H9 (cell line): ENCODE measurements at places on chromosomes 5 and 9.

- no peaks in the 10 kb centered on the region for H3K36me3 ChIP-seq
- H3K4me3 ChIP-seq = no peak overlapping the region
- no peaks in the 10 kb centered on the region for H3K4me1 ChIP-seq
- no peaks in the 10 kb centered on the region for H3K27me3 ChIP-seq
- DNase-seq = no peak
- H3K27ac ChIP-seq = no peak overlapping the region
These were observed 731.5 kb upstream of the CDH9 start for GRCh38 chr5:27769748-27770402.

DNA sequence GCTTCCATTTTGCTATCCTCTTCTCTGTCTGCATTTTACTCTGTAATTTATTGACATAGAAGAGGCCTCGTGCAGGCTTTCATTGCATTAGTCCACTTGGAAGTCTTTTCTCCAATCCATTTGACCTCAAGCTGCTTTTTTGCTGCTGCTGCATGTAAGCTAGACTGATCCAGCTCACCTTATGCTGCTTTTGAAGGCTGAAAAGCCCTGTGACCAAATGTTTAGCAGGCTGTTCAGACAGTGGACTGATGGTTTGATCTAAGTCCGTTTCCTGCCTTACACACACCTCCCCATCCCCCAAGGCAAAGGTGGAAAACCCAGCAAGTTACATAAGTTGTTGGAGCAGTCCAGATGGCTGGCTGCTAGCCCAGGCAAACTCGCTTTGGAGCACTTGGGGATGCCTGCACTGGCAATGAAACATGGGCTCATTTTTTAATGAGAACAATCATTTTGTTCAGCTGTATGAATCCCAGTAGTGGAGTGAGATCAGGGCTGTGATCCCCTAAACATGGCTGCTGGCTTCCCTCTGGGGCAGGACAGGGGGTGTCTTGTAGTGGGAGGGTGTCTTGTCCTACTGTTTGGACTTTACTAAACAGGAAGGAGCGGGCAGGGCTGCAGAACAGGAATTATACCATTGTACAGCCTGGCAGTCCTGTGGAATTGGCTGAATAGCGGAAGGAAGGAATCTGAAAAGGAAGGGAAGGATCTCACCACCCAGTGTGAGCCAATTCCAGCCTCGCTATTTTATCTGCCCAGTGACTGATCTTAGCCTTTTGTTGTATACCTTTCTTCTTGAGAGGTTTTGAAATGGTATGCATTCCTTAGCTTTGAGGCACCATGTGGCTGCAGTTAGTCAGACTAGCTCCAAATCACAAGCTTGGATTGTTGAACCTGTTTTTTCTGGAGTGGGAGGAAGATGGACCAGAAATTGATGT lies 212.0 kb downstream of the ARHGAP26 start:
- no peak for DNase-seq
- no peaks in the 10 kb centered on the region for H3K27me3 ChIP-seq
- peaks cover 16% of the 10 kb centered on the region; the same call in 1 of the 2 replicates for H3K4me1 ChIP-seq
- H3K36me3 ChIP-seq = peaks cover 3% of the 10 kb centered on the region; the same call in 1 of the 2 replicates

GRCh38 chr9:1938675-1939170 lies 76.4 kb upstream of the SMARCA2 start:
- no peaks in the 10 kb centered on the region for H3K36me3 ChIP-seq
- DNase-seq = no peak

GRCh38 chr9:115649991-115650472 lies 503.6 kb upstream of the PAPPA start:
- no peaks in the 10 kb centered on the region for H3K4me1 ChIP-seq
- no peak overlapping the region for H3K27ac ChIP-seq

GRCh38 chr9:69931340-69931739 lies 110.7 kb downstream of the CFAP95 start:
- peaks cover 32% of the 10 kb centered on the region for H3K36me3 ChIP-seq
- H3K27ac ChIP-seq = no peak overlapping the region
- DNase-seq = peak; percentile 32

- no peak for DNase-seq
- H3K27ac ChIP-seq = no peak overlapping the region
These were observed 35.9 kb upstream of the GAS1 start for GRCh38 chr9:86983249-86983619.

DNA sequence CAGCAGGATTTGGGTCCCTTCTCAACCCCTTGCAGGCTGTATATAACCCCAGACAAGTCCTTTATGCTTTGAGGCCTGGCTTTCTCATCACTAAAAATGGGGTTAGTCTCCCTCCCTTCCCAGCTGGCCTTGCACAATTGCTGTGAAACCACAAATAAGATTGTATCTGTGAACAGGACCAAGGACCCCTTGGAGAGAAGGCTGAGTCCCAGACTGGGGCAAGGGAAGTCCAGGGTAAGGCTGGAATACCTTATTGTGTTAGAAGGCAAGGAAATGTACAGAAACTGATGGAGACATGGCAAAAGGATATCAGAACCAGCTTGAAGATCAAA lies 11.4 kb downstream of the MACROH2A1 start:
- H3K36me3 ChIP-seq = peaks cover 62% of the 10 kb centered on the region
- no peaks in the 10 kb centered on the region for H3K4me1 ChIP-seq
- H3K4me3 ChIP-seq = no peak overlapping the region
- no peak overlapping the region for H3K27ac ChIP-seq

DNA sequence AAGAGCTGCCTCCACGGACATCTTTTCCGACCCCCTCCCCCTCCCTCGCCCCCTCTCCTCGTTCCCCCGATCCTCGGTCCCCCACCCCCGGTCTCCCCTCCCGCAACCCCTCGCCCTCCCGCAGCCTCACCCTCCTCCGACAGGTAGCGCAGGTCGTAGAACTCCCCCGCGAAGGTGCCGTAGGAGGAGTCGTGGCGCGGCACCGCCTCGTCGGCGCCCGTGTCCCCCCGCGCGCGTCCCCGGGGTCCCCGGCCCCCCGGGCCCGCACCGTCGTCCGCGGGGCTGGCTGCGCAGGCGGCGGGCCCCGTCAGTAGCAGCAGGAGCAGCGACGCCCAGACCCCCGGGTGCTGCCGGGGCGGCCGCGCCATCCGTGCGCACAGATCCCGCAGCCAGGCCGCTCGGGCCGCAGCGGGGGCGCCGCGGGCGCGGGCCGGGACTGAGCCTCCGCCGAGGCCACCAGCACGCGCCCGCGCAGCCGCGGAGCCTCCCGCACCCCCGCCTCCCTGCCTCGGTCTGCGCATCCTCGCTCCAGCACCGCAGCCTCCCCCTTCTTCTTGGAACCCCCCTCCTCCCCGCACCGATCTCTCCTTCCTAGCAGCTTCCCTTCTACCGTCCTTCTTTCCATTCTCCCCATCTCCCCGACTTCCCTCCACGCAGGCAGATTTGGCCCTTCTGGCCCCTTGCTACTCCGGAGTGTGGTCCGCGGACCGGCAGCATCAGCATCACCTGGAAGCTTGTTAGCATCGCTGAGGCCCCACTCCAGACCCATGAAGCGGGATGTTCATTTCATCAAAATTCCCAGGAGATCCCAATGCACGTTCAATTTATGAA lies at the start of gene FRRS1L:
Gene FRRS1L (minus strand): TSS at position 479 of the 831 bp plus-strand sequence. CDS start 111 bp downstream, at position 368.
- peak; percentile 56 for DNase-seq
- no peaks in the 10 kb centered on the region for H3K36me3 ChIP-seq
- H3K4me1 ChIP-seq = no peaks in the 10 kb centered on the region
- no peaks in the 10 kb centered on the region; the same call in 1 of the 2 replicates for H3K27me3 ChIP-seq
- peak within 1 kb of the TSS; percentile 71 for H3K4me3 ChIP-seq

GRCh38 chr5:135386886-135387628 lies 12.0 kb downstream of the MACROH2A1 start:
- peaks cover 19% of the 10 kb centered on the region; the same call in 2 of the 3 replicates for H3K36me3 ChIP-seq
- no peak for DNase-seq
- H3K27ac ChIP-seq = no peak overlapping the region
- no peaks in the 10 kb centered on the region for H3K27me3 ChIP-seq
- no peaks in the 10 kb centered on the region for H3K4me1 ChIP-seq
